GM23338 (cell line): ENCODE measurements at places on chromosomes 2 and 18. TPM values are rescaled to one million over a fixed set of nuclear protein-coding genes. Genes with fewer than 3 reads are reported as not detected.

- no peaks in the 10 kb centered on the region for H3K36me3 ChIP-seq
- peaks cover 23% of the 10 kb centered on the region for H3K27me3 ChIP-seq
- 0 out of 2 replicates have a peak overlapping the region, but pooled peaks have one; percentile 66 for H3K27ac ChIP-seq
- H3K4me3 ChIP-seq: peak overlapping the region; percentile 78
- H3K4me1 ChIP-seq: peaks cover 28% of the 10 kb centered on the region
Measured at GRCh38 chr2:25674077-25674362, 643 bp upstream of the DTNB start.

GRCh38 chr18:12742453-12742852 lies 39.6 kb downstream of the PSMG2 start:
- H3K4me3 ChIP-seq: no peak overlapping the region
- no peaks in the 10 kb centered on the region for H3K36me3 ChIP-seq
- H3K4me1 ChIP-seq: no peaks in the 10 kb centered on the region; the same call in 1 of the 2 replicates
- H3K27ac ChIP-seq: no peak overlapping the region
- H3K27me3 ChIP-seq: no peaks in the 10 kb centered on the region
- DNase-seq: no peak

DNA sequence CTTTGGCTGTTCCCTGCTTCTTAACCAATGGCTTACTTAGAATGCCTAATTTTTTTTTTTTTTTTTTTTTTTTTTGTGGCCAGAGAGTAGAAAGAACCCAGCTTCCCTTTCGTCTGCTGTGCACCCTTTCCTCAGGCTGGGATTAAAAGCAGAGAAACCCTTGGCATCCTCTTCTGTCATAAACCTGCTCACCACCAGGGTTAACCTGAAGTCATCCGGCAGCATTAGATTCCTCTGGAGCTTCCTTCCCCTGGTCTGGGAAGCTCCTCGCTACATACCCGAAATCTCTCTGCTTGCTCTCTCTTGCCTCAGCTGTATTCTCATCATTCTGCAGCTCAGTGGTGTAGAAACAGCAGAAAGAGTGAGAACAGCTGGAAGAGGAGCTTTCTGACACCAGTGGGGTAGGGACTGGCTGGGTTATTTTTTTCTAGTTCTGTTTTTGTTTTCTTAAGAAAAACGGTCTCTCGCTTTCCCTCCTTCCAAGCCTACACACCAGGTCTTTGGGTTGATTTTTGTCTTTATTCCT lies 339.0 kb upstream of the MEIS1 start:
- no peaks in the 10 kb centered on the region for H3K36me3 ChIP-seq
- no peak overlapping the region for H3K4me3 ChIP-seq
- H3K27ac ChIP-seq: no peak overlapping the region
- DNase-seq: peak; percentile 81
- H3K4me1 ChIP-seq: no peaks in the 10 kb centered on the region

GRCh38 chr2:23213196-23213595 lies 171.8 kb upstream of the KLHL29 start:
- DNase-seq: no peak
- H3K36me3 ChIP-seq: no peaks in the 10 kb centered on the region
- no peaks in the 10 kb centered on the region for H3K27me3 ChIP-seq
- H3K4me1 ChIP-seq: no peaks in the 10 kb centered on the region

DNA sequence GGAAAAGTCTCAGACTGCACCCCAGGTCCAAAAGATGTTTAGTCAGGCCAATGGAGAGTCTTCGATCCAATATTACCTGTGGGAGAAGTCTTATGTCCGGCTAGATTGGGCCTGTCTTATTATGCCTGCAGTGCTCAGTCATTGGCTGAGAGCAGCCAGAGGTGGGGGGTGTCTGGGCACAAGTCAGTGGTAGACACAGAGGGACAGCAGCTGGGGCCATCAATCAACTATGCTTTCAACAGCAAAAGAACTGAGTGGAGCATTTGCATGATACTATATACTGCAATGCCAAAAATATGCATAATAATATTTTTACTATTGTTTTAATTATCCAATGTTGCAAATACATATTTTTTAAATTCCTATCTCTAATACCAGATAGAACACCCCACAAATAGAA lies 298.6 kb upstream of the CDH20 start:
- no peaks in the 10 kb centered on the region for H3K27me3 ChIP-seq
- no peak overlapping the region for H3K27ac ChIP-seq
- H3K4me1 ChIP-seq: 0 out of 2 replicates have a peak, but pooled peaks cover 3% of the 10 kb centered on the region
- DNase-seq: no peak

GRCh38 chr18:22031611-22032010 lies 137.8 kb upstream of the GATA6 start:
- H3K27me3 ChIP-seq: no peaks in the 10 kb centered on the region
- no peaks in the 10 kb centered on the region for H3K4me1 ChIP-seq
- no peaks in the 10 kb centered on the region for H3K36me3 ChIP-seq

DNA sequence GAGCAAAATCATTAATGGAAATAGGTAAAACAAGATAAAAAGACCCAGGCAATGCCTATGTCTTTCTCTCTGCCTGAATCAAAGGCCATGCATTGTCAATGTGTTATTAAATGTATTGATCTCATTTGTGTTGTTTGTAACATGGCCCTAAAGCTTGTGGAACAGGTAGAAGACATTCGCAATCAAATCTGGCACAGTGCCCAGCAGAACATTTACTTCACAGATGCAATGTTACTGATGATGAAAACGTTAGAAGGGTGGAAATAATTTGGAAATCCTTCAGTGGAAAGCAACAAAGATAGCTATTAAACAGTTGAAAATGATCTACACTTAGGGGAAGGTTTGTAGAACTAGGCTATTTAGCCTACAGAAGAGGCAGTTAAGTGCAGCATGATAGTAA lies 368.2 kb downstream of the EPHA4 start:
- DNase-seq: no peak
- H3K4me3 ChIP-seq: no peak overlapping the region
- H3K27ac ChIP-seq: no peak overlapping the region
- no peaks in the 10 kb centered on the region for H3K27me3 ChIP-seq
- peaks cover 20% of the 10 kb centered on the region for H3K4me1 ChIP-seq

DNA sequence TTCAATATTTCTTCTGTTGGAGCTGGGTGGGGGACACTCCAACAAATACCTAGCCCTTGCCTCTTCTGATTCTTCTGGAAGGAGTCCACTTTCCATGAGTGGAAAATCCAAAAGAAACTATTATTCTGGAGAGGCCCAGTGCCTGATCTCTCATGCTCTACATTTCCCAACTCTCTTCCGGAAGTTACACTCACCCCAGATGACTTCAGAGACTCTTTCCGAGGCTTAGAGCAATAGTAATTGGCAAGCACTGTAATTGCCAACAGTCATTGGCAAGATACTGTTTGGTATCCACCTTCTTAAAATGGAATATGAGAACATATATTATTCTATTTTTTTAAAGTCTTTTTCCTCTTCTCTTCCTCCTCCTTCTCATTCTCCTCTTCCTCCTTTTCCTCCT lies 60.5 kb upstream of the CYRIA start:
- DNase-seq: no peak
- no peaks in the 10 kb centered on the region for H3K27me3 ChIP-seq
- H3K36me3 ChIP-seq: no peaks in the 10 kb centered on the region

DNA sequence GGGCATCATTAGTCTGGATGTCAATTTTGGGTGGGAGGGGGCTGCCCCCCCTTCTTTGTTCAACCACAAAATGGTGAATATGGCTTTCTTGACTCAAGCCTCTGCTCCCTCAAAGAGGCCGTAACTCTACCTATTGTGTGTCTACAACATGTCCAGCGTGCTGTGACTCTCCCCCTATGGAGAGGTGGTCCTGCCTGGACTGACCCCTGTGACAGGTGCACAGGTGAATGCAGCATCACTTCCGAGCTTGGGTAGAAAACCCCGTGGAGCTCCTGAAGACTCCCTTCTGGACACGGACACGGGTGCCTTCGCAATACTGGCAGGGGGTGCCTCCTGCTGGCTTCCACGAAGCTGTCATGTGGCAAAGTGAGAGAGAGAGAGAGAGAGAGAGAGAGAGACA lies 397.8 kb downstream of the GALR1 start:
- no peaks in the 10 kb centered on the region for H3K4me1 ChIP-seq
- H3K27me3 ChIP-seq: peaks cover 3% of the 10 kb centered on the region; the same call in 1 of the 2 replicates
- no peak overlapping the region for H3K27ac ChIP-seq
- DNase-seq: no peak
- no peak overlapping the region for H3K4me3 ChIP-seq
- no peaks in the 10 kb centered on the region for H3K36me3 ChIP-seq

- no peaks in the 10 kb centered on the region for H3K27me3 ChIP-seq
- no peak overlapping the region for H3K4me3 ChIP-seq
- no peak for DNase-seq
- no peak overlapping the region for H3K27ac ChIP-seq
- H3K36me3 ChIP-seq: no peaks in the 10 kb centered on the region
Measured at GRCh38 chr2:28589746-28590463, 94.0 kb downstream of the PLB1 start.

DNA sequence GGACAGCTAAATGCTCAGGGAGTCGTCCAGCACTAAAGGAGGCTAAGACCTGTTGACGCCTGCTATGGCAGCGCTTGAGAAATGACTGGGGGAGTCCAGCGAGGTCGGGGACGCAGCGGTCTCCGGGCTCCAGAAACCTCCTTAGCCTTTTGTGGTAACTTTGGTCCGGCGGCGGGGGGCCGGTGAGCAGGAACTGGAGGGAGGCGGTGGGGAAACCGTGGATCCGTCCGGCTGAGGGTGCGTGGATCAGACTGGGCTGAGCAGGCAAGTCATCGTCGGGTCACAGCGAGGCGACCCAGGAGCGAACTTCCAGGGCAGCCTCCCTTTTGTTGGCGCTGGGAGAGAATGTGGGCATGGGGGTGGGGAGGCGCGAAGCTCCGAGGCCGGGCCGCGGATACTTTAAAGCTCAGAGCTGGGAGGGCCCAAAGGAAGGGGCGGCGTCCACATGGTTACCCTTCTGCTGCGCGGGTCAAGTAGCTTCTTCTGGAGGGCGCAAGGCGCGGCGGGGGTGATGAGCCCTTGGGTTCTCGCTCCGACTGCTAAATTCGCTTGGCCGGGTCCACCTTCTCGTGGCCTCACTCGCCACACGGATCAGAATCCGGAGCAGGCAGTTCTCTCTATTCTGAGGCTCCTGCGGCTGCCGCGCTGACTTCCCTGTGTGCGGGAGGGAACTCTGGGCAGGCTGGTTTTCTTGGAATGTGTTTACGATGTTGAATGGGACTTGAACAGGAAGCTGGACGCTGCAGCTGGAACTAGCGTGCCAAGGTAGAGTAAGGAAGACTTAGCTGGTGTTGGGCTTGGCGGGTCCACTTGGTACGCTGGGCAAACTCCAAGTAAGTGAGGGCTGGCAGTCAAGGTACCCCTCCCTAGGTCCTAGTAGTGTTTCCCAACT lies 920 bp downstream of the GULP1 start:
- DNase-seq: peak; percentile 90
- H3K4me1 ChIP-seq: peaks cover 35% of the 10 kb centered on the region
- peaks cover 5% of the 10 kb centered on the region; the same call in 1 of the 2 replicates for H3K36me3 ChIP-seq

DNA sequence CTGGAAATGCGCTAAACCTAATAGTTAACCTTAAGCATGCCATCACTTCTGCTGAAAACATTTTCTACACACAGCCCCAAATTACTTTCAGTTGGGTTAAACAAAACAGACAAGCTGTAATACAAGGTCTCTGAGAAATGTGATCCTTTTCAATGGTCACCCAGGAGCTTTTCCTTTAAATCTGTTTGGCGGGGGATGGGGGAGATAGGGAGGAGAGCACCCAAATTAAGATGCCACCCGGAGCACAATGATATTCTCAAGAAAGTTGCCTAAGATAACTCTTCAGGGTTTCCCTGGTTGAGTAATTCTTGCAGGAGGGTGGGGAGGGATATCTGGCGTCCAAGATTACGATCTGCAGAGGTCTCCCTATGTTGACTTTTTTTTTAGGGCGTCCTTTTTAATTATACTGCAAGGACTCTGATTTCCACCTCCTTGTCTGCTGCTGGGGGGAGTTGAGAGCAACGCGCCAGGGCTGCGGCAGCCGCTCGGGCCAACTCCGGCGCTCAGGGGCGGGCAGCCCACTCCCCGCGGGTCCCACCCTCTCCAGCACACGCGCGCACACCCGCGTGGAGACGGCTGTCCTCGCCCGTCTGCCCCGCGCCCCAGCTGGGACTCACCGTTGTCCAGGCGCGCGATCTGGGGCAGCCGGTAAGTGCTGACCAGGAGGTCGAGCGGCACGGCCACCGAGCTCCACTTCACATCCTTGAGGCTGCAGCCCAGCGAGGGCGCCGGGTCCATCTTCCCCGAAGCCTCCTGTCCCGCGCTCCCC lies 807 bp downstream of the GAREM1 start:
- H3K27me3 ChIP-seq: peaks cover 37% of the 10 kb centered on the region
- peaks cover 34% of the 10 kb centered on the region for H3K4me1 ChIP-seq
- peak; percentile 38 for DNase-seq
- H3K4me3 ChIP-seq: peak overlapping the region; percentile 81
- no peak overlapping the region for H3K27ac ChIP-seq

GRCh38 chr2:61750624-61751023 lies 103.2 kb downstream of the FAM161A start:
- no peaks in the 10 kb centered on the region for H3K36me3 ChIP-seq
- H3K27ac ChIP-seq: no peak overlapping the region
- no peaks in the 10 kb centered on the region for H3K27me3 ChIP-seq
- DNase-seq: no peak

DNA sequence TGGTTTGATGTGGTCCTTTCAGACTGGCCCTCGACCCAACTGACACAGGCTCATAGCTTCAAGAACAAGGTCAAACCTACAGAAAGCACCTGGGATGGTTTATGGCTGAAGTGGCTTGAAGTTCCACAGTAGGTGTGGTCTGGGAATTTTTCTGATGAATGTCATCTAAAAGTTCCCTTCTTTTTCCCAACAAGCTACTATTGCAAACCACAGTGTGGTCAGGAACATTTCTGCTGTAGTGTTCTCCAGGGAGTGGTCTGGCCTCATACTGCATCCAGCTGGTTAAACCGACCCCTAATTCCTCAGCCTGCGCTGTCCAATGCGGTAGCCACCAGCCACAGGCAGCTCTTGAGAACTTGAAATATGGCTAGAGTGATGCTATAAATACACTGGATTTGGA lies 92.7 kb downstream of the FAM124B start:
- peaks cover 18% of the 10 kb centered on the region for H3K4me1 ChIP-seq
- no peak for DNase-seq
- H3K27ac ChIP-seq: no peak overlapping the region
- no peak overlapping the region for H3K4me3 ChIP-seq

DNA sequence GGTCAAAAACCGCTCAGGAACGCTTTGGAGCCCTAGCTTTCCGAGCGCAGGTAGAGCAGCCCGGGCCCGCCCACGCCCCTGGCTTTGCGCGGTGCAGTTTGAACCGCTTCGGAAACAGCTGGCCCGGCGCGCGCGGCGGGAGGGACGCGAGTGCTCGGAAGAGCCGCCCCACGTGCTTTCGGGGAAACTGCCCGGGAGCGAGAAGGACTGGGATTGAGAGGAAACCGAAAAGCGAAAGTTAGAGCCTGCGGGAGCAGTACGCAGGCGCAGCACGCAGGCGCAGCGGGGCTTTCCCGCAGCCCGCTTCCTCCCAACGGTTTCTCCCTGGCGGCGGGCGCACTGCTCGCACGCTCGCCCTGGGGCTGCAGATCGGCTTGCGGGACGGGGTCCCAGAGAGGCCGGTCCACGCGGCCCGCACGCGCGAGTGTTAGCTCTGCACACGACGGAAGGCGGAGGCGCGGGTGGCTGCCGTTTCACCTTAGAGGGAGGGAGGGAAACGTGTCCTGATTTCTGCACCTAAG lies 6.3 kb upstream of the STAT1 start:
- peak overlapping the region; percentile 86 for H3K27ac ChIP-seq
- H3K36me3 ChIP-seq: no peaks in the 10 kb centered on the region
- peaks cover 26% of the 10 kb centered on the region for H3K27me3 ChIP-seq
- peak; percentile 97 for DNase-seq
- H3K4me1 ChIP-seq: peaks cover 5% of the 10 kb centered on the region; the same call in 1 of the 2 replicates
- H3K4me3 ChIP-seq: peak overlapping the region; percentile 92

KCNG2 gene
- polyA plus RNA-seq: 0.13 TPM in 1 of 2 replicates, not detected in the other

TMEM200C gene
- polyA plus RNA-seq: 0.53 and 0.73 TPM in 2 replicates

ECEL1 gene
- polyA plus RNA-seq: 6.7 and 9.3 TPM in 2 replicates

MYCN gene
- 50.8 and 60.8 TPM in 2 replicates for polyA plus RNA-seq

SF3B6 gene
- 565 and 610 TPM in 2 replicates for polyA plus RNA-seq

RAB27B gene
- polyA plus RNA-seq: 0.13 and 0.47 TPM in 2 replicates

ZNF24 gene
- 57.9 and 75.2 TPM in 2 replicates for polyA plus RNA-seq

TMEM17 gene
- polyA plus RNA-seq: 1.2 and 1.7 TPM in 2 replicates

SLC4A5 gene
- polyA plus RNA-seq: 0.50 and 0.70 TPM in 2 replicates

CCDC74A gene
- 15.9 and 16.5 TPM in 2 replicates for polyA plus RNA-seq

TLK1 gene
- polyA plus RNA-seq: 37.0 and 45.0 TPM in 2 replicates
